ENCODE measurements at places on chromosomes 12 and 14.

DNA sequence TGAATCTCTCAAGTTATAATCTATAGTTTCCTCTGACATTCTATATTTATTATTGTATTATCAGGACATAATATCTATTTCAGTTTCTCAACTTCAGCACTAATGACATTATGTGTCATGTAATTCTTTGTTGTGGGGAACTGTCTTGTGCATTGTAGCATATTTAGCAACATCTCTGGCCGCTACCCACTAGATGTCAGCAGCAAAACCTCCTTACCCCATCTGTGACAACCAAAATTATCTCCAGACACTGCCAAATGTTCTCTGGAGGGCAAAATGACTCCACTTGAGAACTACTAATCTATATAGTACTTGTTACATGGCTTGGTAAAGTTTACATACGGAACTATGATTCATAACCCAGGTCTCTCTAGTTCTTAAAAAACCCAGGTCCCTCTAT is 110.2 kb downstream of the RASSF9 start:
- DNase-seq, result no peak

DNA sequence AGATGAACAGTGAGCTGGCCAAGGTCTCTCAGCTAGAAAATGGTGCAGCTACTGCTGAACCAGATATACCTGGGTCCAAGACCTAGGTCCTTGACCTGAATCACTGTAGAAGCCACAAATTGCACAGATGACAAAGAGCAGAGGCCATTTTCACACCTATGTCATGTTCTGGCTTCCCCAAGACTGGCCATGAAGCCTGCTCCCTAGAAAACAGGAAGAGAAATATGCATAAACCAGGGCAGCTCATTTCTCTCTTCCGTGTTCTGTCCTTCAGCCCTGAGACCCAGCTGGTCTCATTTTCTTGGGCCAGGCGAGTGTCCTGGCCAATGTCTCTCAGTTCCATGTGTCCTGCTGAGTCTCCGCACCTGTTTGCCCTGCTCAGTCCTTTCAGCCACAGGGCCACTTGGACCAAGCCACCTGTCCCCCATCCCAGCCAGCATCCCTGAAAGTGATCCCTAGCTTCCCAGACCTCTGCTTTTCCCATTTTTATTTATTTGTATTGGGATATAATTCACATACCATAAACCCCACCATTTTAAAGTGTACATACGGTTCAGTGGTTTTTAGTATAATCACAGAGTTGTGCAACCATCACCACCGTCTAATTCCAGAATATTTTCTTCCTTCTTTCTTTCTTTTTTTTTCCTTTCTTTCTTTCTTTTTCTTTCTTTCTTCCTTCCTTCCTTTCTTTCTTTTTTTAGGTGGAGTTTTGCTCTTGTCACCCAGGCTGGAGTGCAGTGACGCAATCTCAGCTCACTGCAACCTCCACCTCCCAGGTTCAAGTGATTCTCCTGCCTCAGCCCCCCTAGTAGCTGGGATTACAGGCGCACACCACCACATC is 27.0 kb downstream of the P2RX7 start:
- peak; percentile 56 for DNase-seq

DNA sequence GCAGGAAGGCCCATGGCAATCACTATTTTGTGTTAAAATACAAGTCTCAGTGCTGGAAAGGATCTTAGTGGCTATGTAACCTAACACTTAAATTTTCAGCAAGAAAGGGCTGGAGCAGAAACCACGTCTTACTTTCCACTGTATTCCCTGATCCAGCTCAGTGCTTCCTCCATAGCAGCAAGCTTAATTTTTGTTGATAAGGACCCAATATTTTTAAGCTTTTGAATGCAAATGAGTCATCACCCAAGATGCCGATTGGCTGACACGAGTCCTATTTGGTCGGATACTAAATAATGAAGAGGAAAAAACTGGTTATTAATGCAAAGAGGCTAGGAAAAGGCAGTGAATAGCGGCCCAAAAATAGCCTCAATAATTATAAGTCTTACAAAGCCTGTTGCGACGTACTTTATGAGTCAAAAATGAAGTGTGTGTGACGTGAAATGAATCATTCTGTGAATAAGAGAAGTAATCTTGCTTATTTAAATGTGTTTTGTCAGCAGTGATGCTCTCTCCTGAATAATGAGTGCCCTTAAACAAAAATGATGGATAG is 46.9 kb upstream of the IGF1 start:
- DNase-seq, result no peak

- no peak for DNase-seq
Observed at GRCh38 chr12:103807561-103808238, 33.3 kb downstream of the NT5DC3 start.

DNA sequence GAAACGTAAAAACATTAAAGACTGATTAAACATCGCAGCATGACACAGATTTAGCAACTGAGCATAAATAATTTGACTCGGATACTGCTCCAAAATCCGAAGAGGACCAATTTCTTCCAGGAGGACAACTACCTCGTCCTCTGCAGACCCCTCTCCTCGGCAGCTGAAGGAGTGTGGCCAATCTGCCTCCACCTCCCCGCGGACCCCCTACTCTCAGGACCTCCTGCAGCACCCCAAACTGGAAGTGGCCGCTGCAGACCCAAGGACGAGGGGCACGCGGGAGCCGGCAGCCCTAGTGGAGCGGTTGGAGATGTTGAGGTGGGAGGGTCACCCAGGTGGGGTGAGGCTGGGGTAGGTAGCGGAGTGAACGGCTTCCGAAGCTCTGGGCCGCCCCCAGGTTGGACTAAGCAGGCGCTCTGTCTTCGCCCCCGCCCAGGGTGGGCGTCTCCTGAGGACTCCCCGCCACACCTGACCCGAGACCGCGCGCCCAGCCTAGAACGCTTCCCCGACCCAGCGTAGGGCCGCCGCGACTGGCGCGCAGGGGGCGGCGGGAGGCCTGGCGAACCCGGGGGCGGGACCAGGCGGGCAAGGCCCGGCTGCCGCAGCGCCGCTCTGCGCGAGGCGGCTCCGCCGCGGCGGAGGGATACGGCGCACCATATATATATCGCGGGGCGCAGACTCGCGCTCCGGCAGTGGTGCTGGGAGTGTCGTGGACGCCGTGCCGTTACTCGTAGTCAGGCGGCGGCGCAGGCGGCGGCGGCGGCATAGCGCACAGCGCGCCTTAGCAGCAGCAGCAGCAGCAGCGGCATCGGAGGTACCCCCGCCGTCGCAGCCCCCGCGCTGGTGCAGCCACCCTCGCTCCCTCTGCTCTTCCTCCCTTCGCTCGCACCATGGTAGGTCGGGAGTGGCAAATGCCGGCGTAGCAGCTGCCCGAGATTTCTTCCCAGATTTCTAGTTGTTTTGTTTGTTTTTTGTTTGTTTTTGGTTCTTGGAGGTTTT is at the start of gene CALM1:
Gene CALM1 (plus strand): TSS at position 689 of the 999 bp plus-strand sequence. CDS start 202 bp downstream, at position 891.
- DNase-seq, result peak; percentile 96

- DNase-seq, result no peak
Observed at GRCh38 chr14:69101331-69101826, 51.5 kb downstream of the DCAF5 start.

DNA sequence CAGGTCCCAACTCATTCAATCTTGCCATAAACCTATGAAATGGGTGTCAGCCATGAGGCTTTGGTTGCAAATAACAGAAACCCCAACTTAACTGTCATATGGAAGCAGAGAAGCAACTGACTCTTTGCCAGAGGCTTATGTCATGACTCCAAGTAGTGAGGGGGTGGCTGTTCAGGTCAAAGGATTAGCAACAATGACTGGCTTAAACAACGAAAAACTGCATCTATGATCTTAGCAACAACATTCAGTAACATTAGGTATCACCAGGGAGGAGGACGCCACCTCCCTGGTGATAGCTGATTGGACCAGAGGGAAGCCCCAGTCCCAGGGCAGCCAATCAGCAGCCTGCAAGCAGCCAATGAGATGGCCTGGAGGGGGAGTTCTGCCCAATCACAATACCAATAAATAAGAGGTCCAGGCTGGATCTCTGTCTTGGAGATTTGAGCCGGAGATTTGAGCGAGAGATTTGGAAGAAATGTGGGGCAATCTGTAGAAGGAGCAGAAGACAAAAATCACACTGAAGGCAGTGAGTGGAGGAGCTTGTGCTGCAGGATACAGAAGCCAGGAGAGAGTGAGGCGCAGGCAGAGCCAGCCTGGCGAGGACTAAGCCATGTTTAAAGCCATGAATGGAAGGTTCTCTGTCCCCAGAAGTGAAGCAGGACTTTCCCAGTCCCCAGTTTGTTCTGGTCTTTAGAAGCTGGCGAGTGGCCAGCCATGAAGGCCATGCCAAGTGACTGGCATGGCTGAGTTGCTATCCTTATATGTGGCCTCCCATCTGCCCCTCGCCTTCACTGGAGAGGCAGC is 93.3 kb downstream of the CALM1 start:
- no peak for DNase-seq

DNA sequence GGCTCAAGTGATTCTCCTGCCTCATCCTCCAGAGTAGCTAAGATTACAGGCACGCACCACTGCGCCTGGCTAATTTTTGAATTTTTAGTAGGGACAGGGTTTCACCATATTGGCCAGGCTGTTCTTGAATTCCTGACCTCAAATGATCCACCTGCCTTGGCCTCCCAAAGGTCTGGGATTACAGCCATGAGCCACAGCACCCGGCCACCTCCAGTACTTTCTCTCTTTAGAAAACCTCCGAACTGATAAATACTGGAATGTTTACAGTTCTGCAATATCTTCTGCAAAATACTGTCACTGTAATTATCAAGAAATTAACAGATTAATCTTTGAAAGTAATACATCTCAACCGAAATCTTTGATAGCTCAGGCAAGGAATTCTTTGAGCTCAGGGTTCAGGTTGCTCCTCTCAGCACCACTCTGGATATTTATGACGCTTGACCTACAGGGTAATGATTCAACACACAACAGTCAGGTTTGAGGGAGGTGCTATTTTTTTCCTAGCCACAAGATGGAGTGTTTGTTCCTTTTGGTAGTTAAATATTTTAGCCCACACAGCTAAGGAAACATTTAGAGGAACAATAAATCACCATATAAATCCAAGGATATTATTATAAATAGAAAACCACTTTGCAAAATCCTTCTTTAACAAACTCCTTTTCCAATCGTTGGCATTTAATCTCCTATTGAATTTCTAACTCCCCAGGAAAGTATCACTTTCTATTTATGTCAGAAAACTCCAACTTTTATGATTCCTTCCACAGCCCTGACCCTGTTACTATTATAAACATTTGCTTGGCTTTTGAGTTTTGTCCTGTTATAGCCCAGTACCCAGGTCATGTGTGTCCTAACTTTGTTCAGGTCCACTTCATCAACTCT is 48.6 kb upstream of the GTF2A1 start:
- peak; percentile 76 for DNase-seq

DNA sequence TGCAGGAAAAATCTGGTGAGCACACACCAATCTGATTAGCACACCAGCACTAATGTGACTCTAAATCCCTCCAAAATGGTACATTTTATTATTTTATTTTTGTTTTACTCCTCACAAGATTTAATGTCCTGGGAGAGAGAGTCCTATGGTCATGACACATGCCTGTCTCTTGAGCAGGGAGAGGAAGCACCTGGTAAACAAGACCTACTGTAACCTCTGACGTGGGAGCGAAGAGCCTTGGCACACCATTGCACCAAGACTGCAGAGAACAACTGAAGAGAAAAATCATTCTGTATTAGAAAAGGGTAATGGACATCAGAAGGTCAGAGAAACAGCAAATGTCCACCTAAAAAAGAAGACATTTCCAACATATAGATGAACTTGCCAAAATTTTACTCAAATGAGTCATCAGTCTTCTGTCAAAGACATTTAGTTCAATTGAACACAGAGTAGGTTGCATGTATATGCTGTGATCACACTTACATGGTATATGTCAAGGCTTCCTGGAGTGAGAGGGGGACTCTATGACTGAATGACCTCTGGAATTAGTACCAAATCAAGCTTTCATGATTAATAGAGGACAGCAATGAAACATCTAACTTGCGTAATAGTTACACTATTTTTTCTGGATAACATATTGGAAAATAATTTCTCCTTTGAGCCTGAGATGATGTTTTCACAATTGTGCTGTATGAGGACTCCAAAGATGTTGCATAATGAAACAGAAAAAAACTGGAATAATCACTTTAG is 186.9 kb upstream of the FLRT2 start:
- no peak for DNase-seq

- peak; percentile 19 for DNase-seq
Observed at GRCh38 chr12:15700595-15700994, 88.6 kb downstream of the EPS8 start.

DNA sequence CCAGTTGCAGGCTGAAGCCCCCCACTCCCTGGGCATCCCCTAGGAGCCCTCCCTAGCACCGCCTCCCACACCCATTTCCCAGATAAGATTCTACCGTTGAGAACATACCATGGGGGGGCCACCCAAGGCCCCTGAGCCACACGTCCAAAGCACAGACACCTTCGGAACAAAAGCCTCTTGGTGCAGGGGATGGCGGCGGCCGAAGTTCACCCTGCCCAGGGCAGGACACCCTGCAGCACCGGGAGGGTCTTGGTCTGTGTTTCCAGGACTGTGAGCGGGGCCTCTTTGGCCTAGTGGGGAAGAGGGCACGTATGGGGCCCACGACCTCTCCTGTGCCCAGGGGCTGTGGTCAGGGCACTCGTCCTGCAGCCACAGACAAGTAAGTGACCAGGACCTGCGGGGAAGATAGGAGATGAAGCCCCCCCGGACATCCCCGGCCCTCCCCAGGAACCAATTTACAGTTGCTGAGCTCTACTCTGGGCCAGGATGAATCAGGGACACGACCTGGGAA is 154.3 kb upstream of the C14orf180 start:
- no peak for DNase-seq

DNA sequence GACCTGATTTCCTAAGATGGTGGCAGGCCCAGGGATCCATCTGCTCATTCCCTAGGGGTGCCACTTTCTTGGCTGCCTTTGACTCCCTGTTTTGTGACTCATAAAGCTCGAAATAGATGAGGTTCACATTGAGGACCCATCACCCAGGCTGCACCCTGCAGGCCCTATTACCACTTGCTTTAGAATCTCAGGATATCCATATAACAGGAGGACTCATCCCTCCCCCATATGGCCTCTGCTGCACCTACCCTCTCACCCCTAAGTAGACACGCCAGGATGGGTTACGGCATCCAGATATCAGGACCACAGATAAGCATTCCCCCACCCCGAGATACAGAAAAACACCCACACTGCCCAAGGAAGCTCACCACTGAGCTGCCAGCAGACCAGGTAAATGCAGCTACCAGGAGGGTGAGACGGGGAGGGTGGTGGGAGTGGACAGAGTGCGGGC is 155.7 kb downstream of the DPF3 start:
- no peak for DNase-seq

DNA sequence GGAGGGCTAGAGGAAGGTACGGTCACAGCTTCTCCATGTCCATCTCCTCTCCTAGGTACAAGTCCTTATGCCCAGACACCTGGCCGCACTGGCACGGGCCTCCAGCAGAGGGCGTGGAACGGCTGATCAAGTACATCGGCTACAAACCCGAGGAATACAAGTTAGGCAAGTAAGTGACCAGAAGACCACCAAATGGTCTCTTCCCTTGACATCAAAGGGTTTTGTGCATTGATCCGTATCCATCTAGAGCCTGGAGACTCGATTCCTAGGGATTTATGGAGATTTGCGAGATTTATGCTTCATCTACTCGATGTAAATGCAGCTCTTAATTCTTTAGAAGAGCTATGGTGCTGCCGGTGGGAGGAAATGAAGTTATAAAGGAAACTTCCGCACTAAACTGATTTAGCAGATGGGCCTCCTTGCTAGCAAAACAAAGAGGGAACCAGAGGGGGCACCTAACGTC is 44.2 kb downstream of the KCTD10 start:
- peak; percentile 67 for DNase-seq

- DNase-seq, result peak; percentile 52
Observed at GRCh38 chr12:108495054-108495453, 20.0 kb upstream of the FICD start.

- no peak for DNase-seq
Observed at GRCh38 chr12:91256411-91256810, 73.8 kb upstream of the DCN start.

GRCh38 chr12:109624467-109624866 is 50.9 kb downstream of the MVK start:
- no peak for DNase-seq

Data from GM20000 (cell line).